SK-N-SH treated with all-trans-retinoic acid at 6 μM for 48 hours (cell line): ENCODE measurements at places on chromosomes 12 and 14.

DNA sequence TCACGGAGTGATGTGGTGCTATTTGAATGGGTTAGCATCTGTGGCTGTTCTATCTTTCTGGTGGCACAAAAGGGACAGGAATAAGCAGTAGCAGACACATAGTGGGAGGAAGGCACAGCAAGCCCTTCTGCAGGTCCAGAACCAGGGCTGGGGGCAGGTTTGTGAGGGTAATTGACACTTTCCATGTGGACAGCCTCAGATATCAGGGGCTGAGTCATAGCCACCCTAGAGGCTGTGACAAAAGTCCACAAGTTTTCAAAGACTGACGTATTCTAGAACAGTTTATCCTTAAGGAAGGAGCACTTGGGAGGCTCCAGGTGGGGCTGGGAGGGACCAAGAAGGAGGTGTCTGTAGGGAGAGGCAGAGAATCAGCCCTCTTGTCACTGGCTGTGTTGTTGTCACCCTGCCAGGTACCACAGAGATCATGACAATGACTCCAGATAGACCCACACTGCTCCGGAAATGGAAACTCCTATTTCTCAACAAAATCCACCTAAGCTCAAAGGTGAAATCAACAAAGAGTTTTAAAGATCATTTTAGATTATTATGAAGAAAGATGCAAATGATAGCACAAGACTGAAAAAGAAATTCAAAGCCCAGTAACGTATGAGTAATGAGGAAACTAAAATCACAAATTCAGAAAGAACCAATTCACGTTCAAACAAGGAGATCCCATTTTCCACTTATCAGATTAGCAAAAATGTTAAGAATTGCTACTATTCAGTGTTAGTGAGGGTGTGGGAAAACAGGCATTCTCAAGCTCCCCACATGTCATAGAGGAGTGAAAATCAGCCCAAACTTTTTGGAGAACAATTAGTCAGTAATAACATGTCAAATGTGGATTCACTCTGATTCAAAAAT is 48.3 kb downstream of the NFKBIA start:
- ATAC-seq = peak; percentile 54

DNA sequence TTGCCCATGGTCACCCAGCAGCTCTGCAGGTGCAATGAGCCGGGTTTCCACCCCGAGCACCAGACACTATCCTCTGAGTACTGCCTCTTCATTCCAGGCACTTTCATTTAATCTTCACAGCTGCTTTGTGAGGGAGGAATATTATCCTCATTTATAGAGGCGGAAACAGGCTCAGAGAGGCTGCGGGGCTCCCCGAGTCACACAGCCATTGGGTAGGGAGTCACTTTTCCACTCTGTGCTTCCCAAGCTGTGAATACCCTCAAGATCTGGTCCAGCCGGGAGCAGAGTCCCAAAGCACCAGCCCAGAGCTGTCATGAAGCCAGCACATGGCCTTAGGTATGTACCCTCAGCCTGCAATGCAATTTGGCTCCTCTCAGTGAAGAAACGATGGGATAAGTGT is 51.7 kb upstream of the RIN3 start:
- no peak for ATAC-seq

DNA sequence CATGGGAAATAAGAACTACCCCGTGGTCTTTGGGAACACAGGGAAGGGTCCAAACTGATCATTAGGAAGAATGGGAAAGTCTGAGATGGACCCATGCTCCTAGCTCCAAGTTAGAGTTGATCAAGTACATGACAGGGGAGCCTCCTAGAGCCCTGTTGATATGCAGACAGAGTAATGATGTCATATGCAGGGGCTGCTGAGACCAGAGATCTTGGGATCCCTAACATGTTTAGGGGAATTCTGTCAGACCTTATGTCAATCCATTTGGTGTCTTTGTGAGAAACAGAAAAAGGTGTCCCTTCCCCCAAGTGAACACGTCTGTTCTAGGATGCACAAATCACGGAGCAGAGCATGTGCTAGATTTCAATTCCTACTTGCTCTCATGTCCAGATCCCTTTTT is 6.6 kb downstream of the SLC25A21 start:
- no peak for ATAC-seq

DNA sequence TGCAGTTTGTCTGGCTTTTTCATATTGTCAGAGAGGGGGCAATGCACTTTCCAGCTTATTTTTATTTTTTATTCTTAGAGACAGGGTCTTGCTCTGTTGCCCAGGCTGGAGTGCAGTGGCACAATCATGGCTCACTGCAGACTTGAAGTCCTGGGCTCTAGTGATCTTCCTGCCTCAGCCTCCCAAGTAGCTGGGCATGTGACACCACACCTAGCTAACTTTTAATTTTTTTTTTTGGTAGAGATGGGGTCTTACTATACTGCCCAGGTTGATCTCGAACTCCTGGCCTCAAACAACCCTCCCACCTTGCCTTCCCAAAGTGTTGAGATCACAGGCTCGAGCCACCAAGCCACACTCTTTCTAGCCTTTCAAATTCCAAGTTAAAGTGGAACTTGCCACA is 3.9 kb upstream of the A2ML1 start:
- no peak for ATAC-seq

DNA sequence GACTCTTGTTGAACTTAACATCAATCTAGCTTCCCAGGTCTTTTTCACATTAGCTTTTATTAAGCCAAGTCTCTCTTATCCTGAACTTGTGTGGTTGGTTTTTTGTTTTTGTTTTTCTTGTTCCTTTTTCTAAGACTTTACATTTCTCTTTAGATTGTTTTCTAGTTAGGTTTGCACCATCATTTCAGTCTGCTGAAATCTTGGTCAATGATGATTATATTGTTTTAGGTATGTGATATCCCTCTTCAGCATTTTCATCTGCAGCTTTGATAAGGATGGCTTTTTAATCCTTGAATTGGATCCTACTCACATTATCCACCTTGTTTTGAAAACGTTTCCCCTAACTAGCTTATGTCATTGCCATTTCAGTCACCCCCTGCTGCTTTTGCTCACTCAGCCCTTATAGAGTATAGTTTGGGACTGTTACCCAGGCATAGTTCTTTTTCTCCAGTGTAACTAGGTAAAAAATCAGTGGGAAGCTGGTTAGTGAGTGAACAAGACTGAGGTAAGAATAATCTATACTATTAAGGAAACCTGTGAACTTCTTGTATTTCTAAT is 22.0 kb downstream of the YLPM1 start:
- no peak for ATAC-seq

GRCh38 chr14:99561864-99562263 is 42.1 kb downstream of the CCDC85C start:
- no peak for ATAC-seq

DNA sequence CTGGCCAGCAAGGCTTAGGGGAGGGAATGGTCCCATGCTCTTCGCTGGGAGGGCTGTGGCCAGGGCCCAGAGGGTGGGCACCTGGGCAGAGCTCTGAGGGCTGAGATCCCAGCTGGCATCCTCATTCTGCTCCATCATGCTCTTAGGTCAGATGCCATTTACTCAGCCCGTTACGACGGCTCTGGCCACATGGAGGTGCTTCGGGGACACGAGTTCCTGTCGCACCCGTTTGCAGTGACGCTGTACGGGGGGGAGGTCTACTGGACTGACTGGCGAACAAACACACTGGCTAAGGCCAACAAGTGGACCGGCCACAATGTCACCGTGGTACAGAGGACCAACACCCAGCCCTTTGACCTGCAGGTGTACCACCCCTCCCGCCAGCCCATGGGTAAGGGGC is 30.8 kb upstream of the LRP1-AS start:
- no peak for ATAC-seq

DNA sequence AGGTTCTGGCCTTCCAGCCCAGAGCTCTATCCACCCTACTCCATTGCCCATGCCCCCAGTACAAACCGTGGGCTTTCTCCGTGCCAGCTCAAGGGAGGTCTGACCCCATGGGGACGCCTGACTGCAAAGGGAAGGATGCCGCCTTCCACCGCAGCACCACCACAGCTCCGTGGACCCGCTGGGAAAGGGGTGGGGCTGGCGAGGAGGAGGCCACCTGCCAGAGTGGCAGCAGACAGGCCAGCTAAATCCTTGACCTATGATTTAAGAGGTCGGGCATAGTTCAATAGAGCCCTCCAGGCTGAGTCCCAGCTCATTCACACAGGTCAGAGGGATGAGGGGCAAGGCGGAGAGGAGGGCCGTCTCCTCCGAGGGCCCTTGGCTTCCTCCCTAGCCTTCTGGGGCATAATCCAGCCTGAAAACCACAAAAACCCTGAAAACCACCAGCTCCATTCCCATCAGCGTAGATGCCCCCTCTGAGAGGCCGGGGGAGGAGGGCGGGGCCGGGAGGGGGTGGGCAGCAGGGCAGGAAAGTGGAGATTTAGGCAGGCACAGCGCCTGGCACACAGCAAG is 14.9 kb upstream of the FIGNL2 start:
- ATAC-seq = no peak

DNA sequence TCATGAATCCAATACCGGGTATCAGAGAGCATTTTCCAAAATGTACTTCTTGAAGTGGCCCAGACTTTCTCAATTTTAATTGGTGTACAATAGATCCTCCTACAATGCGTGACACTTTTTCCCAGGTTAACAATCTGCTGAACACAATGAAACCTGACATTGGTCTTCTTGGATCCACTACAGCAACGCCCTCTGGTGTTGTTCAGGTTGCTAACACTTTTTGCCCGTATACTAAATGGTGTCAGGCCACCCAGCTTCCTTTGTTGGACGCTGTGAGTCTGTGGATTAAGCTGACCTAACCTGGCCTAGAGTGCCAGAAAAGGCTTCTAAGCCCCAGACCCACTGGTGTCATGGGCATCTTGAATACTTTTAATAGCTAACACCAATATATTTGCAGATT is 89.2 kb downstream of the KCNK10 start:
- no peak for ATAC-seq

- no peak for ATAC-seq
These were observed 43.6 kb upstream of the SYT1 start for GRCh38 chr12:78820946-78821345.

DNA sequence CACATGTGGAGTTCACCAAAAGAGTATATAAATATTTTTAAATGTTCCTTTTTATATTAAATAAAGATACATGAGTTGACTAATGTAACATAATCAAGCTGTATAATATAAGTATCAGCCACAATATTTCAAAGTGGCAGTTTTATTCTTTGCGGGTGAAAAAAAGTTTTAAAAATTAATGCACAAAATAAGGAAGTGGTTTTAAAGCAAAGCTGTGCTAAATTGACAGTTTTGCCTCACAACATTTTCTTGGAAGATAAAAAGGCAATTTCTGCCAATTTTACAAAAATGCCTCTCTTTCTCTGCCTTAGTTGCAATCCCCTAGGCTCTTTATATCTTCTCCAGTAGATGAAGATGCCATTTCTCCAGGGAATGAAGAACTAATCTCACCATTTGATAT is 719.1 kb downstream of the C12orf50 start:
- ATAC-seq = no peak
